ENCODE measurements at places on chromosomes 1 and 21.
A peak's percentile ranks its signal among the peaks of the same experiment; 100 is the strongest.

DNA sequence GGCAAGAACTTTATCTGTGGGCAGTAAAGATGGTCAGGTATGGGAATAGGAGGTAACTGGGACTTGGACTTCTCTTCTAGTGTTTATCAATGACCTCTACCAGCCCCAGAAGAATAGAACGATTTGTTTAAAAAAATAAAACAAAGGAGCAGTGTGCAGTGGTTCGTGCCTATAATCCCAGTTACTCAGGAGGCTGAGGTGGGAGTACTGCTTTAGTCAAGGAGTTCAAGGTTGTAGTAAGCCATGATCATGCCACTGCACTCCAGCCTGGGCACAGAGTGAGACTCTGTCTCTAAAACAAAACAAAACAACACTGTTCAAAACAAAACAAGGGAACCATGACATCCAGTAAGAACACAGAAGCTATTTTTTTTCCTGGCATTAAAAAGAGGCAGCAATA is 4.3 kb downstream of the RNF19B start:
- no peak overlapping the region for H3K4me3 ChIP-seq
- no peak for DNase-seq
- H3K27ac ChIP-seq: no peak overlapping the region
- no peaks in the 10 kb centered on the region for H3K36me3 ChIP-seq
- H3K4me1 ChIP-seq: peaks cover 2% of the 10 kb centered on the region

GRCh38 chr21:36696390-36697059 is 2.4 kb upstream of the SIM2 start:
- H3K27ac ChIP-seq: no peak overlapping the region
- no peaks in the 10 kb centered on the region for H3K4me1 ChIP-seq
- no peaks in the 10 kb centered on the region for H3K36me3 ChIP-seq
- H3K27me3 ChIP-seq: peaks cover 93% of the 10 kb centered on the region
- H3K4me3 ChIP-seq: no peak overlapping the region
- peak; percentile 26 for DNase-seq

- no peak for DNase-seq
- no peaks in the 10 kb centered on the region for H3K4me1 ChIP-seq
- no peak overlapping the region for H3K27ac ChIP-seq
- no peaks in the 10 kb centered on the region for H3K36me3 ChIP-seq
Measured at GRCh38 chr1:205392650-205393049, 29.2 kb downstream of the LEMD1 start.

GRCh38 chr1:8351693-8352470 is 34.0 kb downstream of the SLC45A1 start:
- no peaks in the 10 kb centered on the region for H3K27me3 ChIP-seq
- H3K36me3 ChIP-seq: peaks cover 4% of the 10 kb centered on the region
- H3K4me1 ChIP-seq: no peaks in the 10 kb centered on the region
- H3K4me3 ChIP-seq: no peak overlapping the region

DNA sequence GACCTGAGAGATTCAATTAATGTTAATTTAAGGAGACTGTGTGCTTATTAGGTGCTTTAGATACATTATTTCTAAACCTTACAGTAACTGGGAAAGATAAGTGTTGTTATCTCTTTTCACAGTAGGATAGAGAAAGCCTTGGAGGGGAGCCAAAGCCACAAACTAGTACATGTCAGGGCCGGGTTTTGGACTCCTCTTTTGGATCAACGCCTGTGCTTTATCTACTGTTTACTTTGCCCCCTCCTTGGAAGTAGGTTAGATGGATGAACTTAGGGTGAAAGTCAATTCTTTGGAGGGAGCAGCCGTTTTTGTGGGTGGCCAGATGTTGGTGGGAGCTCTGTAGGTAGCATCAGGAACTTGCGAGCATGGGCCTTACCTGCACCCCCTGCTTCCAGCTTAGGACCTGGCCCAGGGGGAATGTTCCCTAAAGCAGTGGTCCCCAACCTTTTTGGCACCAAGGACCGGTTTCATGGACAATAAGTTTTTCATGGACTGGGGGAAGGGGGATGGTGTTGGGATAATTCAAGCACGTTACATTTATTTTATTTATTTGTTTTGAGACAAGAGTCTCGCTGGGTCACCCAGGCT is 1.7 kb downstream of the HHAT start:
- no peak for DNase-seq
- no peaks in the 10 kb centered on the region for H3K36me3 ChIP-seq
- peaks cover 20% of the 10 kb centered on the region for H3K27me3 ChIP-seq
- H3K27ac ChIP-seq: no peak overlapping the region
- no peak overlapping the region for H3K4me3 ChIP-seq

GRCh38 chr1:221234791-221235190 is 355.5 kb downstream of the HLX start:
- H3K4me1 ChIP-seq: no peaks in the 10 kb centered on the region
- no peak overlapping the region for H3K27ac ChIP-seq
- no peaks in the 10 kb centered on the region for H3K36me3 ChIP-seq
- H3K4me3 ChIP-seq: no peak overlapping the region

DNA sequence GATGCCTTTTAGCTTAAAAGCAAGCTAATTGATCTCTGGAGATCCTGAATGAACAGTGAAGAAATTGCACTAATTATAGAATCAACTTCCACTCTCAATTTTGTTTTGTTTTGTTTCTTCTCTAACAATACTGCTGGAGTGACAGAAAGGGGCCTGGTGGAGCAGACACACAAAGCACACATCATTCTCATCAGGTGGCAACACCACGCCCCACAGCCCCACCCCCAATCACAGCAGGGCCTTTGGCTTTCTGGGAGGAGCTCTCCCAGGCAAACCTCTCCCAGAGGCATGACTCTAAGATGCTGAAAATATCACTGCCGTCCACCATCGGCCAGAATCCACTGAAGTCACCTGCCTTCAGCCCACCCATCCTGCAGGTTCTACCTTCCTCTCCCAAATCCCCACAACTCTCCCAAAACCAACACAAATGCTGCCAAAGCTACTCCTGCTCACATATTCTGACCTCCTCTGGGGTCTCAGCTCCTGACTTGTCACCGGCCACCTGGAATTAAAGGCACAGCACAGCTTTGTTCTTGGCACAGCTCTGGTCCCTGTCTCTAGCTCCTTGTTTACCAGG is 120.7 kb downstream of the GRIK3 start:
- H3K4me1 ChIP-seq: no peaks in the 10 kb centered on the region
- no peaks in the 10 kb centered on the region for H3K27me3 ChIP-seq
- H3K4me3 ChIP-seq: no peak overlapping the region
- H3K36me3 ChIP-seq: no peaks in the 10 kb centered on the region
- peak; percentile 40 for DNase-seq

GRCh38 chr1:110718452-110718851 is 43.7 kb upstream of the KCNA3 start:
- H3K36me3 ChIP-seq: no peaks in the 10 kb centered on the region
- H3K4me3 ChIP-seq: no peak overlapping the region
- DNase-seq: no peak
- H3K27ac ChIP-seq: no peak overlapping the region
- H3K4me1 ChIP-seq: no peaks in the 10 kb centered on the region

DNA sequence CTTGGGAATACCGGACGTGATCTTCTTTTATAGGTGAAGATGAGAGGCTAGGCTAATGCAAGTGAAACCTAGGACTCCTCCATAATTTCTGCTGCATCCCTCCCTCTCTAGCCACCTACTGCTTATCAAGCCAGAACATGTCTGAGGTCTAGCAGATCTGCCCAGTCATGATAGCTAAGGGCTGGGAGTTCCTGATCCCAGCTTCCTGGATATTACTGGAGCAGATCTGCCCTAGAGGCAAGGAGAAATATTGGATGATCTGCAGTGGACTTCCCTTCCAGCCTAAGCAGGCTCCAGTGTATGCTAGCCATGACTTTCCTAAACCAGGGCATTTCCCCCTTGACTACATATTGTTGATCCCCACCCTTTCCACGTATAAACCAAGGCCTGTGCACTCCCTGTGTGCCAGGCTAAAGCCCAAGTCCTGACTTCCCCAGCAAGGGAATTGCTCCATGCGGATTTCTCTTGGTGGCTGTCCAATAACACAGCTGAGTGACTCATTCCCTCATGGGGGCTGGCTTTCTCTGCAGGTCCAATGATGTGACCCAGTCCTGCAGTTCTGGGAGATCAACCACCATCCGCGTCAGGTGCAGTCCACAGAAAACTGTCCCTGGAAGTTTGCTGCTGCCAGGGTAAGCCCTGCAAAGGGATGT is 15.5 kb upstream of the SARS1 start:
- peaks cover 2% of the 10 kb centered on the region for H3K4me1 ChIP-seq
- no peak overlapping the region for H3K27ac ChIP-seq
- DNase-seq: no peak

GRCh38 chr1:207922554-207922953 is 11.6 kb upstream of the CD34 start:
- no peak overlapping the region for H3K27ac ChIP-seq
- no peak overlapping the region for H3K4me3 ChIP-seq
- H3K27me3 ChIP-seq: no peaks in the 10 kb centered on the region
- no peaks in the 10 kb centered on the region for H3K36me3 ChIP-seq

DNA sequence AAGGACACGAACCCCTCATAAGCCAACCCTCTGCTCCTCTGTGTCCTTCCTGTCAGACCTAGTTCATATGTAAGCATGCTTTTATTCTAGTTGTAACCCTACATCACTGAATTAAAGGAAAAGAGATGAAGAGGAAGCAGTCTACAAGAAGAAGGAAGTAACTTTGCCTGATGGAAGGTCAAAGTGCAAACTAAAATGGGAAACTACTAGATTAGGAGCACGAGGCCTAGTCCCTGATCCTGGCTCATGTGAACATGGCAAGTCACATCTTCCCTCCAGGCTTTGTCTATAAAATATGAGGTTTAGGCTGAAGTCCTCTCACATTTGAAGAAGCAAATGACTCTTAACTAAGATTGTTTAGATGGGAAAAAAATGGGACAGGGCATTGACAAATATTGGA is 13.2 kb downstream of the ZMYND12 start:
- no peaks in the 10 kb centered on the region for H3K27me3 ChIP-seq
- H3K27ac ChIP-seq: no peak overlapping the region
- no peak for DNase-seq
- H3K4me1 ChIP-seq: no peaks in the 10 kb centered on the region
- H3K4me3 ChIP-seq: no peak overlapping the region

- H3K27me3 ChIP-seq: no peaks in the 10 kb centered on the region
- H3K36me3 ChIP-seq: no peaks in the 10 kb centered on the region
Measured at GRCh38 chr1:5910666-5911065, 81.6 kb downstream of the NPHP4 start.

- DNase-seq: no peak
- H3K36me3 ChIP-seq: no peaks in the 10 kb centered on the region
- H3K27ac ChIP-seq: no peak overlapping the region
- H3K4me1 ChIP-seq: peaks cover 2% of the 10 kb centered on the region
- no peak overlapping the region for H3K4me3 ChIP-seq
Measured at GRCh38 chr1:155075535-155075934, 3.1 kb upstream of the EFNA3 start.

DNA sequence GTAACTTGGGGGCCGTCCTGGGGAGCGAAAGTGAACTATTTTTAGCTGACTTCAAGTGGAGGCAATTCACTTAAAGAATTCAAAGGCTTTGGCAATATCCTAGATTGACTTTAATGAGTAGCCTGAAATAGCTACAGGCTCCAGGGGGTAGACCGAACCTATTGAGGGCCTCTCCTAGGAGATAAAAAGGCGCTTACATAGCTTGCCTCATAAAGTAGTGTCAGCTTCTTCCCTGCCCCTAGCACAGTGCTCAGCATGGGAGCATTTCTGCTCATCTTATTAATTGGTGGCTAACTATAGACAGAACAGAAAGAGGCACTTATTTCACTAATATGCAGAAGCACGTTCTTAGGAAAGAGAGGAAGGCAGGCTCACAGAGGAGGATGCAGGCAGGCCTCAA is 12.3 kb upstream of the CTNNBIP1 start:
- peaks cover 6% of the 10 kb centered on the region for H3K4me1 ChIP-seq
- no peak overlapping the region for H3K4me3 ChIP-seq
- H3K27ac ChIP-seq: peak overlapping the region; percentile 71

DNA sequence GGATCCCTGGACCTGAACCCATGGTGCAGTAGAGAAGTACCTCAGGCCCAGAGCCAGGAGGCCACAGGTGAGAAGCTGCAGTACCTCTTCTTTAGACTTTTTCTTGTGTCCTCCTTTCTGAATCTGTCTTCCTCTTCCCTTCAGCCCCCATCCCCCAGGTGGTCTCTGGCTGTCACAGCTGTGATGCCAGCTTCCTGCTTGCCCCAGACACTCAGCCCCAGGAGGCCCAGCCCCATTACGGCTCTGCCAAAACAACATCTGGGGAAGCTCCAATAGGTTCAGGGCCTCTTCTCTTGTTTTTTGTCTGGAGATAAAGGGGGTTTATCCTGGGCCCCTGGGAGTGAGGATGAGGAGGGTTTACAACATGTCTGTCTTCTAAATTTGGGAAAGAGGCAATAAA is 9.5 kb upstream of the BTG2 start:
- no peak overlapping the region for H3K4me3 ChIP-seq
- DNase-seq: peak; percentile 22
- H3K36me3 ChIP-seq: no peaks in the 10 kb centered on the region
- H3K4me1 ChIP-seq: peaks cover 12% of the 10 kb centered on the region

Measured in mesendoderm (in vitro differentiated cells).